ENCODE measurements at places on chromosomes 2 and 18.

GRCh38 chr2:127582863-127583861, 47.7 kb downstream of the MYO7B start:
- DNase-seq = no peak

DNA sequence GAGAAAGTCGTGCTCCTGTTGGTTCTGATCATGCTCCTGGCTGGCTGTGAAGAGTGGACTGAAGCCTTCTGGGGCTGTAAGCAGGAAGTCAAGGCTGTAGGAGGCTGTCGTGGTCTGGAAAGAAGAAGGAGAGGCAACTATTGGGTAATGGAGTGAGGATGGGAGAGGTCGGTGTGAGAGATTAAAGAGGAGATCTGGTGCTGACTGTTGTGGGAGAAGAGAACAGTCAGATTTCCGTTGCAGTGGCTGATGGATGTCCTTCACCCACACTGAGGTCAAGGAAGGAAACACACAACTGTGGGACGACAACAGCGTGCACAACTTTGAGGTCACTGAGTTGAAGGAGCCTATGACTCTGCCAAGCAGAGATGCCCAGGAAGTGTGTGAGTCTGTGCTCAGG, 2.8 kb upstream of the PSMD1 start:
- no peak for DNase-seq

DNA sequence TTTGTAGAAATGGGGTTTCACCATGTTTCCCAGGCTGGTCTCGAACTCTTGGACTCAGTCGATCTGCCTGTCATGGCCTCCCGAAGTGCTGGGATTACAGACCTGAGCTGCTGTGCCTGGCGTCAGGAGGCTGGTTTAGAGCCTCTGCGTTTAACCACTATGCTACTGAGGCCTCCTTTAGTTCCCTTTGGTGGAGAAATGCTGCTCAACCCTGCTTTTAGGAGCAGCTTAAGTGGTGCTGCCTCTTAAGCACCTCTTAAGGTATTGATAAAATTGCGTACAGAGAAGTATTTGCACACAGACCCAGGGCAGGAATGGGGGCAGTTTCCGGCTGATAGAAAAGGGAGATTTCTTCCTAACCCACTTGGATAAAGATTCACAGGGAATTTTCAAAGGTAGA, 8.0 kb downstream of the CD8A start:
- DNase-seq = no peak

GRCh38 chr2:12106440-12107080, 360.1 kb downstream of the LPIN1 start:
- DNase-seq = no peak

DNA sequence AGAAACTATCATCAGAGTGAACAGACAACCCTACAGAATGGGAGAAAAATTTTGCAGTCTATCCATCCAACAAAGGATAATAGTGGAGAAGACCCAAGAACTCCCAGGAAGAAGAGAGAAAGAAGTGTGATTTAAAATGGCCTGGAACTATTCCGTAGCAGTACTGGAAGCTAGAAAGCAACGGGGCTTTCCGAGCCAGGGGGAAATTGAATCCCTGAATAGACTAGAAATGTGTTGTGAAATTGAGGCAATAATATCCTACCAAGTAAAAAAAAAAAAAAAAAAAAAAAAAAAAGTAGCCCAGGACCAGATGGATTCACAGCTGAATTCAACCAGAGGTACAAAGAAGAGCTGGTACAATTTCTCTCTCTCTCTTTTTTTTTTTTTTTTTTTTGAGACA, 69.3 kb downstream of the FARP2 start:
- no peak for DNase-seq

- DNase-seq = no peak
Observed at GRCh38 chr2:168748461-168748860, 54.0 kb upstream of the NOSTRIN start.

DNA sequence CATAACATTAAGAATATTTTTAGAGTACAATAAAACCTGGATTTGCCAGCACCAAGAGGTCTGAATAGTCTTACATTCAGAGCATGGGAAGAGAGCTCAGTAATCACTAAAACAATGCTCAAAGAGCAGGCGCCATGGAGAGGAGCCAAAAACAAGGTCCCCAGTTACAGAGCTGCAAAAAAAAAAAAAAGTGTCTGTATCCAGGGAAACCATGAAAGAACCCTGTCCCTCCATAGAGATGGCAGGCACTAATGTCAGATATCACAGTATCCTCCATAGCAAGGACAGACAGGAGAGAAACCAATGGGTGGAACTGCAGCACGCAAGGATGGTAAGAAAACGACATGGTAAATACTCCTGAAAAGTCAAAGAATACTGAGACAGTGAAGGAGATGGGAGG, 19.5 kb downstream of the FBXO15 start:
- peak; percentile 32 for DNase-seq

- DNase-seq = no peak
Observed at GRCh38 chr2:24022324-24022974, 12.6 kb downstream of the MFSD2B start.

GRCh38 chr18:33600846-33601245, 22.8 kb downstream of the ASXL3 start:
- no peak for DNase-seq

DNA sequence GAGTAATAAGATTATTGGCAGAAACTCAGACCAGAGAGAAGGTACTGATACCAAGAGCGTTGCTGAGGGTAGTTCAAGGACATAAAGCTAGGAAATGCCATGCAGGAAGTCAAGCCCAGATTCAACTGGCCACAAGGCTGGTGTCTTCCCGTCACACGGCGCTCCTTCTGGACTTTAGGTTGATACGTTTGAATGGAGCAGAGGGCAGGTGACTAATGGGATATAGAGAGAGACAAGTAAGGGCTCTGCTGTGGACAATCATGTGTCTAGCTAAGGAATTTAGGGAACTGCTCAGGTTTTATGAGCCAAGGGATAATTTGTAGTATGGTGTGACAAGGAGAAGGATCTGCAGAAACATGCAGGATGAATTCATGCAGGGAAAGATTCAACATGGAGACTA, 83.9 kb upstream of the MC2R start:
- no peak for DNase-seq

DNA sequence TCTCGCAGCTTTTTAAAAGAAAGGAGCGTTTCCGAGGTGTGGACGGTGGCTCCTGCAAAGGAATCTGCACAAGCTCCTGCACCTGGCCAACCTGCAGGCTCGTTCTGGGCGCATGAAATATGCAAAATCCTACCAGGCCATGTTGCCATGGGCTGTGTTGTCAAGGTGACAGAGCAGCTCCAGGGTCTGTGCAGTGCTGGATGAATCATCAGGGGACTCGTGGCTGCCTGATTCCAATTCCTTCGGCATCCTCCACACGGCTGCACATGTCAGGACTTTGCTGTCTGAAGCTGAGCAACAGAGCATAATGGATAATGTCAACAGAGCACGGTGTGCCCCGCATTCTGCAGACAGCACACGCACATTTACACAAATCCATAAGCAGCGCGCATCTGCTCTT, 120.5 kb downstream of the EIPR1 start:
- DNase-seq = no peak

DNA sequence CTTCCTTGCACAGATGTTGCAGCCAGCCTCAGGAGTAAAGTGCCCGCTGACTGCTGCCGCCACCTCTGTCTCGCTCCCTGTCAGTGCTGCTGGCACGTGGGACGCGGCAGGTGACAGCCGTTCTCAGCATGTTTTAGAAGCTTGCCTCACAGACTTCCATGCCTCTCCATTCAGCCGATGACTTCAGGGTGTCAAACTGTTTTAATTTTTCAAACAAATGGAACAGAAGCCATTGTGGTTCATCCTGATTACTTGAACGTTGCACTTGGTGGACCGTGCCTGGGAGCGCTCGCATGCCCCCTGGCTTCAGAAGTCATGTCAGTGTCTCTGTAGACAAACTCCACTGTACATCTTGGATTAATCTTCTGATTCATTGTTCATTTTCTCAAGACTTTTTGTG, 62.7 kb upstream of the EML6 start:
- no peak for DNase-seq

DNA sequence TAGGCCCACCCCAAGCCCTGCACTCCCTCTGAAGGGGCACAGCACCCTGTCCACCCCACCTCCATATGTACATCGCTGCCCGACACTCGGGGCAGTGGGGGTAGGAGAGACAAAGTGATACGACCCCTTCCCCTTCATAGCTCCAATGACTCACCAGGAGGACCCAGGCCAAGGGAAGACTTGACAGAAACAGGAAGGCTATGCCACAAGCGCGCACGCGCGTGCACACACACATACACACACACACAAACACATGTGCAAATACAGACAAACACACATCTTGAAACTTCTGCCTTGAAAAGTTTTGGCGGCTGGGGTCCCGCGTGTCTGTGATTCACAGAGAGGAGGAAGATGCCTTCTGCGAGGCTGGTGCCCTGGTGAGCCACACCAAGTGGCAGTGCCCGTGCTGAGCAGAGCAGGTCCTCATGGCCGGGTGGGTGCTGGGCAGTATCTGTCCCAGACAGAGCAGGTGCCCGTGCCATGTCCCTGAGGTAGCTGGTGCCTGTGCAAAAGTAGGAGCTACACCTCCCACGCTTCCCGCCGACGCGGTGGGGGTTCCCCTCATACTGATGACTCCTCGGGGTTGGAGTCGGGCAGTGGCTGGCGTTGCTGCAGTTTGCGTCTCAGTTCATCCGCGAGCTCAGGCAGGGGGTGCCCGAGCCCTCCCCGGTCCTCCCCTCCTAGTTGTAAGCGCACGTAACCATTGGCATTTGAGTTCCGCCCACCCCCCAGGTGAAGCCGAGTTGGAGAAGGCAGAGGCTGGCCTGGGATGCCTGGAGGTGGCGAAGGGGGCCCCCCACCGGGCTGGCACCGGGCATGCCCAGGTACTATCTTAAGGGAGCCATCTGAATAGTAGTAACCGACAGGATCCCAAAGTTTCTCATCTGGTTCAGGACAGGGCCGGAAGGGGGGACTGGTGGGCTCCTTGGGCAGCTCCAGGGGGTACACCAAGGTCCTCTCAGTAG, 2.5 kb upstream of the ANKRD39 start:
- DNase-seq = no peak

DNA sequence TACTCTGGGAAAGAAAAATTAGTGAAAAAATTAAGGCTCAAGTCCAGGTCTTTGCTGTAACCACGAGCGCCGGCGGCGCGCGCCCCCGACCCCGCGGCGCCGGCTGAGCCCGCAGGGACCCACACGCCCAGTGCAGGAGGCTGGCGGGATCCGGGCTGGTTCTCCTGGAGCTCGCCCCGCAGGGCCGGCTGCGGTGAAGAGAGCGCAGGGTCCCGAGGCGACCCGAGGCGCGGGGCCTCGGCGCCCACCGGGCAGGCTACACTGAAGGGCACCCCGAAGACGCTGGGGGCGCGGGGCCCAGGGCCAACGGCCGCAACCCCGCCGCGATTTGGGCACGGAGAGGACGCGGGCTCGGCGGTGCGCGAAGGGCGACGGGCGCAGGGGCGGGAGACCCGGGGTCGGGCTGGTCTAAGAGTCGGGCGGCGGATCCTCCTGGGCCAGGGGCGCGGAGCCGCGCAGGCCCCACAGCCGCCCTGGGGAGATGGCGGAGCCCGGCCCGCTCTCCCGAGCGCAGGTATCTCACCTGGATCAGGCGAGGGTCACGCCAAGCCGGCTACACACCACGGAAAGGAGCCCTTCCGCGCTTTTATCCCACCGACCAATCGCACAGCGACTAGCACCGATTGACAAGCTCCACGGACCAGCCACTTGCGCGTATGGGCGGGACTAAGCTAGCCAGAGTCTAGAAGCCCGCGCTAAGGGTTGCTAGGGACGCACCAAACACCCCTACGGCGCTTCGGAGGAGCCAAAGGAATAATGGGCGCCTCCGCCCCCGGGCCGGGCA, at the start of gene PASK:
TSS of gene PASK (minus strand) at position 582 of the 784 bp plus-strand sequence. CDS start 6,440 bp downstream, outside the sequence.
- peak; percentile 98 for DNase-seq

- no peak for DNase-seq
Observed at GRCh38 chr2:169038338-169038757, 7.2 kb upstream of the ABCB11 start.

DNA sequence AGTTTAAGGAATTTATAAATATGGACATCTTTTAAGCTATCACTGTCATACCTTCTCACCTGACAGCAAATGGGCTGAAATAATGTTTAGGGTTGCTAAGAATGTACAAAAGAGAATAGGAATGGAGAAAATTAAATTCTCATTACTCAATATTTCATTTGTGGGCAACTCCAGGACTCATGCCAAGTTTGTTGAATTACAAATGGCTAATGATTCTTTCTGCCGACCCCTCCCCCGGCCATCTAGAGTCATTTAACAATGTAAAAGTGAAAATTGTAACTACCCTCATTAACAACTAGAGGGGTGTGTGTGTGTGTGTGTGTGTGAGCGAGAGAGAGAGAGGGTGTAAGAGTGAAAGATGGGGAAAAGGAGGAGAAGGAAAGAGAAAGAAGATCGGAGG, 708.5 kb upstream of the FAM98A start:
- DNase-seq = no peak

- DNase-seq = no peak
Observed at GRCh38 chr2:138359532-138359931, 142.0 kb upstream of the SPOPL start.

DNA sequence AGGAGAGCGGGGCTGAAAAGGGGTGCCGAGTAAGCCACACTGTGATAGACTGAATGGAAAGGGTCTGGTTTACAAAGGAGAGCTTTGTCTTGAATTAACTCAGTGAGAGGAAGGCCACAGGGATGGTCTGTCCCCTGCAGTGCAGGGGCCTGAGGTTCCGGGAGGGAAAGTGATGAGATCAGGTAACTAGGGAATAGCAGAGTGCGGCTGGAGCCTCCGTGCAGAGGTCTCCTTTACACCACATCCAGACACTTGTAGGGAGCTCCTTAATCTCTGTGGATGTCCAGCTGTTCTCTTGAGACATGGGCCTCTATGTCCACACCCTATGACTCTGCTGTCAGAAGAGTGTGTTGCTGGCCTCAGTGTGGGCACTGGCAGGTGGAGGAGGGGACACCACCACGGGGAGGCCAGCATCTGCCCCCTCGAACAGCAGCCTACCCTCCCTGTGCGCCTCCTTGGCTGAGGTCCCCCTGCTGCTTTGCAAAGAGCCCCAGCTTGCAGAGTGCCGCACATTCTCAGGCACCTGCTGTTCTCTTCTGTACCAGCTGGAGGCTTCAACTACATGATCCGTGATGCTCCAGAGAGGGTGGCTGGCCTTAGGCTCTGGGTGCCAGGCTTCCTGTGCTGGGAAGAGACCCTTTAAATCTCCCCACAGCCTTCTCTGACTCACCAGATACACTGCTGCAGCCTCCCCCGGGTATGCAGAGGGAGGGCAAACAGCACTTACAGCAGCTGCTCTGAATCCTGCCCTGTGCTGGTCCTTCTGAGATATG, 25.9 kb downstream of the ENOSF1 start:
- peak; percentile 89 for DNase-seq

DNA sequence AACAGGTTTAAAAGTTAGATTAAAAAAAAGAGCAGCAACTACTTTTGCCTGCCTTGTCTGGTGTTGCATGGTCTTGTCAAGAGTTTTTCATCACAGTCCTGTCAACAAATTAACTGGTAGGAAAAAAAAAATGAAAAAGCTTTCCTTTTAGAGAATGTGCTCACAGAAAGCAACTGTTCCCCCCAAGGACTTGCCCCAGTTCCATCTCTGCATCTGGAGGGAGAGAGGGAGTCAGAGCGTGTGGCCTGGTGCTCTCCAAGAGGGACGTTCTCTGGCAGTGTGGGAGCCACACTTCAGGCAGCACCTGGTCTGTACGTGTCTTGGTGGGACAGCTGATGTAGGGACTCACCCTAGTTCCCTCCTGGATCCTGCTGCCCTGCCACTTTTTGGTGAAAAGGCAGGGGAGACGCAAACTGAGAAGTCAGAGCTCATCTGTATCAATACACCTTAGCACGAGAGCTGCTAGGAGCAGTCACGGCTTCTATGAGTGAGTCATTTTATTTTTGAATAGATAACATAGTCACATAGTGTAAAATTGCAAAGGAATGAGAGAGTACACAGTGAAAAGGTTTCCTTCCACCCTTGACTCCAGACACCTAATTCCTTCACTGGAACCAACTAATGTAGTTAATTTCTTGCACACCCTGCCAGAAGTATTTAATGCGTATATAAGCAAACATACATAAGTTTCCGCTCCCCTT, 172.5 kb upstream of the MGAT5 start:
- DNase-seq = no peak
